A549 (cell line): ENCODE measurements at places on chromosomes 11 and 22. TPM values are rescaled to one million over a fixed set of nuclear protein-coding genes. Genes with fewer than 3 reads are reported as not detected.
A peak's percentile ranks its signal among the peaks of the same experiment; 100 is the strongest.

GRCh38 chr11:100555931-100556330 lies 131.2 kb upstream of the ARHGAP42 start:
- no peak for DNase-seq

DNA sequence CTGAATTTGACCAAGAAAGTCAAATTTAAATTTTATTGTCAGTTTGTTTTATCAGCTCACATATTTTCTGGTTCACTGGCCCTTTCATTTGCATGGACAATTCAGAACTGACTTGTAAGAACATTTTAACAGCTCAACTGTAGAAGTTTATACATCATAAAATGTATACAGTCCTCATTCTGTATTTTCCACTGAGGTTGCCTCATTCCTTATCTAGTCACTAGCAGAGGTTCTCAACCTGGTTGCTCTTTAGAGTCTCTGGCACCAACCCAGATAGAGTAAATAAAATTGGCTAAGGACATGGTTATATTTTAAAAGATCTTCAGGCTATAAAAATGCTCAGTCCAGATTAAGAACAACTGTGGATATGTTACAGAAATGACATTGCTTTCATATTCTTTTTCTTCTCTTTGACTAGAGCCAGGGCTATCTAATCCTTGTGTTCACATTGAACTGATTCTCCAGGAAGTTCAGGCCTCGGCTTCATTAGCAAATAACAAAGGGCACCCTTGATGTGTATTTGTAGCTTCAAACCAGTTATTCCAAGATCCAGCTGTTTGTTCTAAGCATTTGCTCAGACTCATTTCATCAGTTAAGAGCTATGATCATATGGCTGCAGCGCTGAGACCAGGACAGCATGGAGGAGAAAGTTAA lies 782.5 kb downstream of the ETS1 start:
- DNase-seq: no peak

- DNase-seq: peak; percentile 41
Measured at GRCh38 chr22:41021613-41022454, 70.6 kb upstream of the EP300 start.

GRCh38 chr11:128757235-128757711 lies 63.4 kb downstream of the FLI1 start:
- DNase-seq: peak; percentile 13

DNA sequence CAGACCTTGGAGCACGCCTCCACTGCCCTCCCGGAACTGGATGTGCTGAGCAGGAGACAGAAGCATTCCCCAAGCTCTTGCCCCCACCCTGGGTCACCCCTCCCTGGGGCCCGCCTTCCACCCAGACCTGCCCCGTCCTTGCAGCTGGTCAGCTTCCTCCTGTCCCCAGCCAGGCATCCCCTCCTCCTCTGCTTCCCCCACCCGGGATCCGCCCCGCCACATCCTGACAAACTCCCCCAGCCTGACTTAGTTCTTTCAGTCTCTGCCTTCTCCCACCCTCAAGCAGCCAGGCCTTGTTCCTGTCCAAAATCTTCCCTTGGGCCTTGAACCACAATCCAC lies 1.1 kb upstream of the PLXNB2 start:
- DNase-seq: no peak

DNA sequence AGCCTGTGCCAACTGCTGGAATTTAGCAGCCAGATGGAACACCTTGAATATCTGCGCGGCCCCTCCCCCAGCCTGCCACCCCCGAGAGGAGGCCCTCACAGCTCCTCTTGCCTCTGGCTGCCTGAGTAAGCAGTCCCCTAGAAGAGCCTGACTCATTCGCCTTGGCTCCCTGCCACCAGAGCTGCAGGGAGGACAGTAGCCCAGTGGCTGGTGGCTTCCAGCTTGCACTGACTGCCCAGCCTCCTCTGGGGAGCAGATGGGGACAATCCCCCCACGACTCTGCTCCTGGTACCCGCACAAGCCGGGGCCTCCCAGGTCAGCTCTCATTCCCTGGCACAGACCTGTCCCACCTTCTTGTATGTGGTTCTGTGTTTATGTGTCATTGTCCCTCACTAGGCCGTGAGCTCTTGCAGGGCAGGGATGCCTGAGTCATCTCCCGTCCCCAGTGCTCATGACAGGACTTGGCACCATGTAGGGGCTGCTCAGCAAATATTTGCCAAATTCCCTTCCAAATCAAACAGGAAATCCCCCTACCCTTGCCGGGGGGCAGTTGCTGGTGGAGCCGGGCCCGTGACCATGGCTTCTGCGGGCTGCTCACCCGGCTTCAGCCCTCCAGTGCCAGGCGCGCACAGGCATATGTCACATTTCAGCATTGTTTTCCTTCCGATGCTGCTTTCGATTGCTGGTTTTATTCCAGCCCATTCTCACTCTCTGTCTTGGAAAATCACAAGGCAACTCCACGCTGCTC lies 43.6 kb downstream of the CACNG2 start:
- peak; percentile 92 for DNase-seq

DNA sequence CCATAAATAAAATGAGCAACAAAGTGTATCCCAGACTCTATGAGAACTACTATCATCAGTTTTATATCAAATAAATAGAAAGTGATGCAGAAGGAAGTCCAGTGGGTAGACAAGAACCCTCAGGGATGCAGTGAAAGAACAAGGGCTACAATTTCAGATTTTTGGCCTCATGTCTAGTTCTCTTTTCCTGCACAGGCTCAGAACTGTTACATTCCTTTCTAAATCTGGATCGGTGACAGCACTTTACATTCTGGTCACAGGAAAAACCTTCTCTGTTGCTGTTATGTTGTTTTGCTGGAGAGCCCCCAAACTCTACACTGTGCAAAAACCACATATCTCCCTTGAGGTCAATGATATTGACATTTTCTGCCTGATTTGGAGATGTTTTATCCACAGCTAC lies 108.8 kb upstream of the ANO5 start:
- DNase-seq: no peak

- DNase-seq: peak; percentile 44
Measured at GRCh38 chr11:117426297-117426685, 98.6 kb downstream of the CEP164 start.

DNA sequence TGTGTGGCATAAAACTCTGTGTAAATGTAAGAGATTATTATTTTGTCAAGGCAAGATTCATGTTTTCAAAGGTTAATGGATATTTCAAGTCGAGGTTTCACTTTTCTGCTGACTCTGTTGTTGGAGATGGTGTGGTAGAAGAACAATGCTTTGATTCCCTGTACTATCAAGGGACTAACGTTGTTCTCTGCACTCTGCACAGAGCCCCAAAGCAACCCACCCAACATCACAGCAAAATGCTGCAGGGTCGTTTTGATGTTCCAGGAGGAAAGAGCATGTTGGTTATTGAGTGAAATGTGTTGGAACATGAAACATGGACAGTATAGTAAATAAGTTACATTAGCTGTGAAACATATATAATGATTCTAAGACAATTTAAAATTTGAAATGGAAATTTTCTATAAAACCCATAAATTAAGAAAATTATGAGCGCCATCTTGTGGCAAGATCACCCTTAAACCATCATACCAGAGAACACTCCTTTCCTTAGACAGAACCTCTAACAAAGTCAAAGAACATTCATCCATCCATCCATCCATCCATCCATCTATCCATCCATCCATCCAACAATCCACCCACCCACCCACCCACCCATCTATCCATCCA lies 164.4 kb upstream of the ZBED5 start:
- DNase-seq: peak; percentile 16

DNA sequence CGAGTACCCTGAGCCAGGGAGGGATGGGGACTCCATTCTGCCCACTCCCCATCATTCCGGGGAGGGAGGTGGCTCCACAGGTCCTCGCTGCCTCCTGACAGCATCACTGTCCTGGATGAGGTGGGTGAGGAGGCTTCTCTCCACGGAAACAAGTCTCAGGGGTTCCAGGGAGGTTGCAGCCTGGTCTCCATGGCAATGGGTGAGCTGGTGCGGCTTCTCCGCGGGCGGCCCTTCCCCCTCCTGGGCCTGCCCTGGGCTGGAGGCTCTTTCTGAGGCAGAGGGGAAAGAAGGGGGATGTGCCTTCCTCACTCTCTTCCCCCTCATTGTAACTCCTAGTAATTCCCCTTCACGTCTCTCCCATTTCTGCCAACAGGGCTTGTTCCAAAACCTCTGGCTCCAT lies 37.1 kb upstream of the PARVG start:
- no peak for DNase-seq

DNA sequence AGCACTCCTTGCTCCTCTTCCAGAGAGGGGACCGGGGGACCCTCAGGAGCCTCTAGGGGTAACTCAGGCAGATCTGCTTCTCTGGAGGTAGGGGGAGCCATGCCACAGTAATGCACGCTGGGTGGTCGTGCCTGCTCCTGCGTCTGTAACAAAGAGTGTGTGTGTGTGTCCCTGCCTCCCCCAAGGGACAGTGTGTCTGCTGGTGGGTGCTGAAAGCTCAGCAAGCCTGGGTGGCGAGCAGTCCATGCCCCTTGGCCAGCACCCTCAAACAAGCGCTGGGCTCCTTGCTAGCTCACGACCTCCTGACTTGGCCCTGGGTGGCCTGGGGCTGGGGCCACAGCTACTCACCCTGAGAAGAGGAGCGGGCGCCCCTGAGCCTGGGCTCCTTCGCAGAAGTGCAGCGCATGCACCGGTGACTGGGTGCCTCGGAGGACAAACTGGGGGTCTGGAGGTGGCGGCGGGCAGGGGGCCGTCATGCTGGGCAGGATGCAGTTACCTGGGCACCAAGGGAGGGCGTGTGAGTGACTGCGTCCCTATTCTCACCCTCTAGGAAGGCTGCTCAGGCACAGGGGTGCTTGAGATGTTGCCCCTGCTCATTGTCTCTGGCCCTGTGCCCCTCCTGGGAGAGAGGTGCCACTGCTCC lies 33.7 kb downstream of the GNB1L start:
- no peak for DNase-seq

DNA sequence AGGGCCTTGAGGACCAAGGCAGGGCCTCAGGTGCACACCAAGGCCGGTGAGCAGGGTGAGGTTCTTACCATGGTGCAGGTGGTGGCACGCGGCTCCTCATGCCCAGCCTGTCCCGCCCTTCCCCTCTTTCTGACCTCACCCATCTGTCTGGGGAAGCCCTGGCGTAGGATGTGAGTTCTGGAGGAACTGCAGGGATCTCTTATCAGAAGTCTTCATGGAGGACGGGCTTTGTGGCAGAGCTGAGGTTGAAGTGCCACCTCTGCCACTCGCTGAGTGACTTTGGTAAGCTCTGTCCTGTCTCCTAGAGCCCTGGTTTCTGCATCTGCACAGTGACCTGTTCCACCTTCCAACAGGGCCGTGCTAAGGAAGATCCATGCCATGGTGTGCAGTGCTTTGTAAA lies 49.1 kb downstream of the LRRC32 start:
- no peak for DNase-seq

DNA sequence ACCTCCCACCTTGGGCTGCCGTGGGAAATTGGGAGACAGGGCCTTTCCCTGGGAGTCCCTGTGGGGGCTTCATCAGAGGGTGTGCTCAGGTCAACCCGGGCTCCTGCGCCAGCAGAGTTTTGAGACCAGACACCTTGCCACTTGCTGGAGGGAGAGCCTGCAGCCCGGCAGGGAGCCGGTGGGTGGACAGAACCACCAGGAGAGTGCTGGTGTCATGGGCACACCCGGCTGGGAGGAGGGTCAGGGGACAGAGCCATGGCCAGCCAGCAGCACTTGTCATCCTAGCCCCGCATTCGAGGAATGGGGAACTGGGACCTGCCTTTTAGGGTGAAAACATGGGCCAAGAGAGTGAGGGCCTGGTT lies 209.3 kb downstream of the TBC1D22A start:
- DNase-seq: no peak

KLHL35 gene
- 0.56 to 0.72 TPM (median 0.69 TPM) in 3 replicates for polyA plus RNA-seq

HSPB2 gene
- polyA plus RNA-seq: not detected in 3 replicates

SMTNL1 gene
- polyA plus RNA-seq: not detected in 3 replicates

C11orf98 gene
- 128 to 161 TPM (median 140 TPM) in 3 replicates for polyA plus RNA-seq

RFPL2 gene
- 0.17 to 0.30 TPM (median 0.25 TPM) in 3 replicates for polyA plus RNA-seq

NTM gene
- not detected in 3 replicates for polyA plus RNA-seq

SEPTIN3 gene
- polyA plus RNA-seq: 0.84 to 1.3 TPM (median 1.1 TPM) in 3 replicates
